ENCODE measurements at places on chromosomes 6 and 20. TPM values are rescaled to one million over a fixed set of nuclear protein-coding genes. Genes with fewer than 3 reads are reported as not detected.

GRCh38 chr6:166586424-166587156, at the start of gene RAMACL:
Gene RAMACL, minus strand, starts transcription at chr6:166586678. Its CDS starts 201 bp downstream, at chr6:166586477.
- DNase-seq = no peak

The KCNG1 gene
- 0.37 TPM for total RNA-seq

The BHLHE23 gene
- not detected for total RNA-seq

DNA sequence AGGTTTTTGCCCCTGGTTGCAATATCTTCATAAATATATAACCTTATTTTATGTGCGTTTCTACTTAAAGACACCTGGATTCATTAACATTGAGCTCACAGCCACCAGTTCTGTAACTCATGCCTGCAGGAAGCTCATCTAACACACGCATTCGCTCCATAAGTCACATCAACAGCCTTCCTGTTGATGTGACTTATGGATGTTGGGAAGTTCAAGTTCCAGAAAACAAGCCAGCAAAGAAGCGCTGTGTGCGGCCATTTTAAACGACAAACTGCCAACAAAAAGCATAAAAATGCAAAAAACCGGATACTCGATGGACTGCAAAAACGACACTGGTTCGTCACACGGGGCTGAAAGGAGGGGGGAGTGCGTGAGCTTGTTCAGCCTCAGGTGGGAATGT, 77.9 kb upstream of the NFATC2 start:
- DNase-seq = no peak

DNA sequence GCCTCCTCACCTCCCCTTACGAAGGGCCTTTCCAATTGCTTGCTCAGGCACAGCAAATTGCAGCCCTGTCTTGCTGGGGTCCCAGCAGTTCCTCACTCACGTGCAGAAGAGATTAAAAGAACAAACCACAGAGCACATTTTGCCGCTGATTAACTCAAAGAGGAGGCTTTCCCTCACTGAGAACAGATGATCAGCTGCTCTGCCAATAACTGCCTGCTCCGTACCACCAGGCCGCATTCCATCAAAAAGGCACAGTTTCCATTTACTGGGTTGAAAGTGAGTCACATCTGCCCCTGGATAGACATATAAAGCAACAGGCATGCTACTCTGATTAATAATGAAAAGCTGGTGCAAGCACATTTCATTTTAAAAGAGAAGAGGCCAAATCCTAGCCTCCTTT, 446.8 kb downstream of the PTPRT start:
- DNase-seq = no peak

The IPCEF1 gene
- 1.7 TPM for total RNA-seq

GRCh38 chr20:19598117-19598850, 159.8 kb upstream of the RIN2 start:
- no peak for DNase-seq

DNA sequence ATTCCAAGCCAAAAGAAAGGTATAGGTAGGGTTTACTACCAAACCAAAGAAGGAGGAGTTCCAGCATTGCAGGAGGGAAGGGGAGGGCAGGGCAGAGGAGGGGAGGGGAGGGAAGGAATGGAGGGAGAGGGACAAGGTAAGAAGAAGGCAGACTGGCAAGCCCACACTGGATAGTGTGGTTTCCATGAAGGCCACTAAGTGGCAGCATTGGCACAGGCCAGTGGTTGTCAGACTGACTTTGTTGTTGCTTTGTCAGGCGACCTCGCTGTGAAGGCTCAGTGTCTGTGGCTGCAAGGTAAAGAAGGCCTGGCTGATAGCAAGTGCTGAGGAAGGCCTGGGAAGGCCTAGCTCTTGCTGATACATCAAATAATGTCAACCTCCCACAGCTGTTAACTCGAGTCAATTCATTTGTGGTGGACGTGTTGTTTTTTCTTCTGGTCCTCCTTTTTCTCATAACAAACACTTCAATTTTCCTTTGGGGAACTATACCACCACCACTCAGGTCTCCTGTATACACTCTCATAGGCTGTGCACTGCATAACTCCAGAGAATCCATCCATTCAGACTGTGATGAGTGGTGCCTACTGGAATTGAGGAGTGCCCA, 7.7 kb upstream of the ZNF334 start:
- DNase-seq = no peak

DNA sequence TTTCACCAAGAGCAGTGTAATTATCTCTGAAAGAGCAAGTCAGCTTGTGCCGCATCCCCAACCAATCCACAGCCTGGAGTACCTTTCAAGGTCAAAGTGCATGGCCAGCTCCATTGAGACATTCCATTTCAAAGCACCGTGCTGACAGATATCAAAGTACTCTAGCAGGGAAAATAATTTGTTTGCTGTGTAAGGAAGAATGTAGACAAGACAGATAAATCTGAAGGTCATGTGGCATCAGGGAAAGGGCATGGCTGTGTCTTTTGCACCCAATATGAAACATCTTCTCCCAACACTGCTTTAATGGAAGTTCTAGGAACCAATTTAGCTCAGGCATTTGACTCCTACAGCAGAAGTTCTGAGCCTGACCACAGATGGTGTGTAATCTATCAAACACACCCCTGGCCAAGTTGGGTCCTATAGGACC, 242.7 kb upstream of the TAB2 start:
- no peak for DNase-seq
